Right renal cortex interstitium (tissue), 3 donors: ENCODE measurements at places on chromosomes 2 and 18.

- DNase-seq: no peak
Observed at GRCh38 chr2:176582990-176583481, 313.8 kb downstream of the MTX2 start.

DNA sequence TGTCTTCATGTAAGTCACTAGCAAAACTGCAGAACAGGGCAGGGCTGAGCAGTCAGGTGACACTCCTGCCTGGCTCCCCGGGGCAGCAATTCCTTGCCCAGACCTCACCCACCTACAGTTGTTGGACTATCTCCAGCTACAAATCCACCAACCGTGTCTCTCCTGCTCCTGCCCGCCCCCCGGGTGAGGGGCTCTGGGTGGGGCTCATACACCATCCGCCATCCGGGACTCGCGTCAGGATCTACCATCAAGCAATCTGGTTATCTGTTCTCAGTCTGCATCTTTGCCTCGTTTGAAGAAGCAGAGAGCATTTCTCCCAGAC, 13.5 kb upstream of the GLI2 start:
- no peak for DNase-seq

GRCh38 chr2:55824551-55825096, 99.0 kb downstream of the EFEMP1 start:
- DNase-seq: no peak

DNA sequence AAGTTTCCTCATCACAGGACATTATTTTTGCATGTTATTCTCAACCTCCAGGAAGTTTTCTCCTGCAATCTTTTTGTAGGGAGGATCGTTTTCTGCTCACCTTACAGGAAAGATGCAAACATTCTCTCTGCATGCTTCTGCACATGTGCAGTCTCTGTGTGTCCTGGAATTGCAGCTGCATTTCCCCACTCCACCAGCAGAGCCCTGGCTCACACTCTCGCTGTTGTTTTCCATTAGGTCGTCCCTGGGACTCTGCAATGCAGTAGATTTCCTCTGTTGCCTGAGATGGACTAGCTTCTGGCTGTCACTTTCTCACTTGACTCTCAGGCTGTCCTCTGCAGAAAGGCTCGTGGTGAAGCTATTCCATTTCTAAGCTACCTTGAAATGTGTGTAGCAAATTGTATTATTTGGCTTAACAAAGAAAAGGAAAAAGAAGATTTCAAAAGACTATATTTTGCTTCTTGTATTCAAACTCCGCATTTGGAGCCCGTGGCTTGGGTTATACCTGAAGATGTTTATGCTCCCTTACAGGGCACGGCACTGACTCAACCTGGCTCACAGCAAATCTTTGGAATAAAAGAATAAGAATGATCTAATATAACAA, 346.7 kb downstream of the RAD51AP2 start:
- no peak for DNase-seq

- DNase-seq: no peak
Observed at GRCh38 chr18:77161961-77162360, 29.4 kb upstream of the MBP start.

DNA sequence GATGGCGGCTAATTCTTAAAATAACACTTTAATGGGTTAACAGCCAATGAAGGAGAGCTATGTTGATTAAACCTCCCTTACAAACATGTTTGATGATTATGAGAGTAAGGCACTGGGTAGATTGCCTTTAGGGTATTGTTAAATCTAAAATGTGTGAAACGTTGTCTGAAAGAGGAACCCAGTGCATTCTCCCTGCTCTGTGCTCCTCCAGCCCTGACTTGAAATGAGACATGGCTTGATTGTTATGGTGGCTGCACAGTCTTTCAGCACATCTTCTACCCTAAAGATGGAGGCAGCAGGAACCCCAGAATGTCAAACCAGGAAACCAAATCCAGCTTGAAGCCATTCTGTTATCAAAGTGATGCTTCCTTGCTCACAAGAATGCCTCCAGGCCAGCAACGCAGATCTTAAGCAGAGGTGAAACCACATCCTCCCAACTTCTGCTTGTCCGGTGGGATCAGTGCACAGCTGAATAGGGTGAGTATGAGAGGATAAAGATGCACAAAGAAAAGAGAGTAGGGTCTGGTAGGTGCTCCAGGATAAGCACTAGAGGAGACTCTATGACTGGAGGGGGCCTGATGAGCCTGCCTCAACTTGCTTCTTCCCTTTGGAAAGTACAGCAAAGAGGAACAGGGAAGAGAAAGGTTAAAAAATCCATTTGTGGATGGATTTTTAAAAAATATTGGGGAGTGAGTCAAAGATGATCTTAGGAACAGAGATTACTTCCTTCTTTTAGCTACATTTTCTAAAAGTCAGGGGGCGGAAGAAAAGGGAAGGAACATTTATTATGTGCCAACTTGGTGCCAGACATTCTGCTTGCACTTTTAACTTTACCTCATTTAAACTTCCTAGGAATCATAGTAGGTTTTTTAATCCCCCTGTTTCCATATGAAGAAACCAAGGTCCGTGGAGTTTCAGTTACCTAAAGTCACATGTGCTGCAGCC, 523.0 kb downstream of the TXNL1 start:
- no peak for DNase-seq

GRCh38 chr2:143083636-143084035, 45.6 kb upstream of the ARHGAP15 start:
- no peak for DNase-seq

DNA sequence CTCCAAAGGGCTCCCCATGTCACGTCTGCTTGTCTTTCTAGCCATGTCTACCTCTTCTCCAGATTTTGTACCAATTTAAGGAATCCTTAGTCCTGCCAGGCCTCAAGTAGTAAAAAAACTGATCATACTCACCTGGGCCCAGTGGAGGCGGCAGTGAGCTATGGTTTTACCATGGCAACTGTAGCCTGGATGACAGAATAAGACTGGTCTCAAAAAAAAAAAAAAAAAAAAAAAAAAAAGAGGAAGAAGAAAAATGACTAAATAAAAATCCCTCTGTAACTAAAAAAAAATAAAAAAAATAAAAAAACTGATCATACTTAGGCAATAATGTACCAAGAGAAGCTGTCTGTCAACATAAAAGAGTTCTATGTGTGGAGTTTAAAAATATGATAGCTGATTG, 221.6 kb downstream of the NR4A2 start:
- no peak for DNase-seq

- peak; percentile 30 for DNase-seq
Observed at GRCh38 chr2:23824777-23825212, 102.1 kb downstream of the ATAD2B start.

GRCh38 chr2:72570413-72570812, 255.4 kb downstream of the EXOC6B start:
- no peak for DNase-seq

- DNase-seq: no peak
Observed at GRCh38 chr2:206776432-206776831, 11.0 kb downstream of the FASTKD2 start.

DNA sequence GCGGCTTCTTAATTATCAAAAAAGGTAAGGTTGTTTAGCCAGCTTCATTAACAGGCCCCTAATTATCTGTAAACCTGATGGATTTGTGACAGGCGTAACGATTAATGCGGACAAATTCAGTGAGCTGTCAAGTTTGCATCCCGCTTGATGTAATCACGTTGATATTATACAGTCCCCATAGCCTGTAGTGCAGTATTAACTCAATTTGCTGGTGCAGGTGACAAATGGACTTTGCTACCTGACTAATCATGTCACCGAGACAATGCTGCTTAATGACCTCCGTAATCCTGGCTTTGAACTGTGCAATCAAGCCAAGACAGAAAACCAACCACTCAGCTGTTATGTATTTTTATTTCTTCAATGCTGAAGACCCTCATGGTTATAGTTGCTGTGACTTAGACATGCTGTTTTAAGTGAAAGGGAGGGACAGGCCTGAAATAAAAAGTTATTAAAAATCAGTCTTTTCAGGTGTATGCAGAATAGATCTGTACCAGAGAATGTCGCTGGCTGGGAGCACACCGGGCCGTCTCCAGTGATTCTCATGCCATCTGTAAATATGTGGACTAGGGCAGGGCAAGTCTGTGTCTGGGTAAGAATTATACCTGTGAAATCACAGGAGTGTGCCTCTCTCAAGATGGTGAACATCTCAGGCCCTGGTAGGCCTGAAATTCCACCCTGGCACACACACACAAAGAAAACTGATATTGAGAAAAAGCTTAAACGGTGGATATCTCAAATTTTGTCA, 4.3 kb downstream of the TSHZ1 start:
- DNase-seq: no peak

GRCh38 chr2:167703441-167703840, 544.0 kb downstream of the STK39 start:
- DNase-seq: no peak

GRCh38 chr2:203338322-203338721, 10.1 kb downstream of the ABI2 start:
- no peak for DNase-seq

- no peak for DNase-seq
Observed at GRCh38 chr2:8281234-8281633, 400.6 kb upstream of the ID2 start.

GRCh38 chr2:238082151-238082550, 18.0 kb upstream of the ESPNL start:
- no peak for DNase-seq
